ENCODE measurements at places on chromosomes 2 and 18.

- no peak for DNase-seq
Observed at GRCh38 chr18:42892181-42892580, 223.3 kb downstream of the RIT2 start.

GRCh38 chr2:48849770-48850169 lies 94.2 kb upstream of the LHCGR start:
- no peak for DNase-seq

DNA sequence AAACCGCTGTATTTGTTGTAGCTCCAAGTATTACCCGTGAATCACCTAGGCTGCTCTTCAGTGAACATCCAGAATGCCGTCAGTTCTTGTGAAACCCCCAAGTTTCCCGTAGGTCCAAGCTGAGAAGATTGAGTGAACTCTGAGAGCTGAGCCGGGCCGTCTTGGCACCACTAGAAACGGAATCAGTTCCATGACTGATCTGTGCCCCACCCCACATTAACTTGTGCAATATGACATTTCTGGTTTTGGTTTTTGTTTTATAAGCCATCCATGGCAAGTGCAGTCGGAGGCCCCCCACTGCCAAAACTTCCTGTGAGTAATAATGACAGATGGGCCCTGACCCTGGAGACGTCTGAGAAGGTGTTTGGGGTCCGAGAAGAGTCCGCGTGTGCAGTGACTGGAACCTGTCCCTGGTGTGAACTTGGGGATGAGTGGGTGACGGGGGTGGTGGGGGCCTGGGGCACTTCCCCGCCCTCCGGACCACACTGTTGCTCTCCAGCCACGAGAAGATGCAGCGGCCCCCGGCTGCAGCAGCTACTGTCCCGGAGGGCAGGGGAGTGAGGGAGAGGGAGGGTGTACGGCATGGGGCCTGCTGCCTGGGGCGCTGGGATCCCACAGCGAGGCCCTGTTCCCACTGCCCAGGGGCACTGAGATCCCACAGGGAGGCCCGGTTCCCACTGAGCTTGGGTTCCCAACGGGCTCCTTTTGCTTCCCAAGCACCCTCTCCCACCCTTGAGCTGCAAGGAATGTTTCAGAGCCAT lies 26.5 kb downstream of the NFATC1 start:
- no peak for DNase-seq

GRCh38 chr18:44518666-44519065 lies 162.0 kb upstream of the SETBP1 start:
- no peak for DNase-seq

GRCh38 chr18:56146565-56146964 lies 491.8 kb downstream of the TXNL1 start:
- DNase-seq = no peak

- peak; percentile 69 for DNase-seq
Observed at GRCh38 chr2:20573620-20574422, 77.1 kb downstream of the HS1BP3 start.

- no peak for DNase-seq
Observed at GRCh38 chr2:220904015-220904414, 668.1 kb downstream of the EPHA4 start.

- no peak for DNase-seq
Observed at GRCh38 chr2:46327627-46328026, 30.4 kb downstream of the EPAS1 start.

- no peak for DNase-seq
Observed at GRCh38 chr2:11082880-11083279, 72.4 kb upstream of the SLC66A3 start.

- DNase-seq = no peak
Observed at GRCh38 chr18:31740180-31740579, 20.5 kb downstream of the SLC25A52 start.

GRCh38 chr2:207974216-207974605 lies 51.1 kb downstream of the PLEKHM3 start:
- no peak for DNase-seq

DNA sequence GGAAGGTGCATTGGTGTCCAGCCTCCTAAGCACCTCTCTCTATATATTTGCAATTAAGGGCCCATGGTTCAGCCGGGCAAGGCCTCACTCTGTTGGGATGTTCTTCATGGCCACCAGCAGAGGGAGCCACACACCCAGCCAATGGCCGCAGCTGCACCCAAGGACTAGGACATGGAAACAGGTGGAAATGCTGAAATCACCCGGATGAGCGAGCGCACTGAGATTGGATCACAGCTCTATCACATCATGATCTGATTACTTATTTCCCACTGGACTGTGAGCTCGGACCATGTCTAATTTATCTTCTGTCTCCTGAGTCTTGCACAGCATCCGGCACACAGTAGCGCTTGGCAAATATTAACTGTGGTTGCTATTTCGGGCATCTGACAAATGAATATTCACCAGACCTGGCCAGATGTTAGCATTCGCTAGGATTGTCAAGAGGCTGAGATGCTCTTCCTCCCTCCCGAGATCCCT lies 31.2 kb downstream of the KIF3C start:
- DNase-seq = peak; percentile 86

GRCh38 chr2:38960609-38961320 lies 71.1 kb downstream of the ARHGEF33 start:
- no peak for DNase-seq

DNA sequence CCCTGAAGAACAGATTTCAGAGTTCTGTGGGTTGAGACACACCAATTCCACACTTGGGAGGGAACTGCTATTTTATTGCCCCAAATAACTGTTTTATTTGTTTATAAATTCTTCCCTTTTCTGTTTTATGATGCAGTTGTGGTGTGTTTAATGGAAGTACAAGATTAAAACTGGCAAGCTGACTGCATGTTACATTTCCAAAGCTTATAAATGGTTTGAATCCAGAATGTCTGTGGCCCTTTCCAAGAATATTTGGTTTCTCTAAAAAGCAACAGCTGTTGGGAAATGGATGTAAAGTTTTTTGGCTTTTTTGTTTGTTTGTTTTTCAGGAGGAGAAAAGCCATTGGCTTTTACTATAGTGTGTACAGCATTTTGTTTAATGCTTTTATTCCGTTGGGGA lies 234.5 kb downstream of the MTX2 start:
- no peak for DNase-seq

- DNase-seq = no peak
Observed at GRCh38 chr2:12490641-12491040, 226.1 kb upstream of the TRIB2 start.

DNA sequence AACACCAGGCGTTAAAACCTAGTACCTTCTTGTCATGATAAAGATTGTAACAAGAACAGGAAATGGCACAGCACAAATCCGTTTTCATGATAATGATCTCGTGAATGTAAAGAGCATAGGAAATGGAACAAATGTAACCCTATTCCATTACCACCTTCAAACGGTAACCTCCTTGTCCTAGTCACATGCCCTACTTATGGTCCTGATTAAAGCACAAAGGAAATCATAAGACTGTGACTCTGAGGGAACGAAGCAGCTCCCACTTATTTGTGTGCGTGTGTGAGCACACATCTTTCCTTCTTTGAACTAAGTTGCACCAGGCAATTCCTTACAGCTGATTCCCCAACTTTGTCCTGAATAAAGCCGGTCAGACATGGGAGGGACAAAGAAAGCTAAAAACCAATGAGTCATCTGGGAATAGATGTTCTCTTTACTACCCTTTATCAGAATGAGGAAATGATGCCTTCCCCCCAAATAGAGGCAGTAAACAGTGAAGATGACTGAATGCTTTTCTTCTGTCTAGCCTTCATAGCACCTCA lies 192.6 kb downstream of the IKZF2 start:
- no peak for DNase-seq

- no peak for DNase-seq
Observed at GRCh38 chr2:219269362-219270054, 9.7 kb upstream of the DNAJB2 start.

DNA sequence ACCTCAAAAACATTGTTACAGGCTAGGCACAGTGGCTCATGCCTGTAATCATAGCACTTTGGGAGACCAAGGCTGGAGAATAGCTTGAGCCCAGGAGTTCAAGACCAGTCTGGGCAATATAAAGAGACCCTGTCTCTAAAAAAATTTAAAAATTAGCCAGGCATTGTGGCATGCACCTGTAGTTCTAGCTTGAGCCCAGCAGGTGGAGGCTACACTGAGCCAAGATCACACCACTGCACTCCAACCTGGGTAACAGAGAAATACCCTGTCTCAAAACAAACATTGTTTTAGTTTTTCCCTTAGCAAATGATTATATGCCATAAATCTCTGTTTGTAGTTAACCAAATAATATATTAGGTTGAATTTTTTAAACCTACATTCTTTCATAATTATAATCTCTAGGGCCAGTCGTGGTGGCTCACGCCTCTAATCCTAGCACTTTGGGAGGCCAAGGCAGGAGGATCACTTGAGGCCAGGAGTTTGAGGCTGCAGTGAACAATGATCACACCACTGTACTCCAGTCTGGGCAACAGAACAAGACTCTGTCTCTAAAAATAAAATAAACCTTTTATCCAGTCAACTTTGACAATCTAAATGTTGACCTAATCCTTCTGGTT lies 13.3 kb upstream of the CYP20A1 start:
- no peak for DNase-seq

GRCh38 chr2:17470855-17471641 lies 47.2 kb downstream of the RAD51AP2 start:
- no peak for DNase-seq

- DNase-seq = no peak
Observed at GRCh38 chr2:229297247-229297646, 26.2 kb upstream of the PID1 start.

DNA sequence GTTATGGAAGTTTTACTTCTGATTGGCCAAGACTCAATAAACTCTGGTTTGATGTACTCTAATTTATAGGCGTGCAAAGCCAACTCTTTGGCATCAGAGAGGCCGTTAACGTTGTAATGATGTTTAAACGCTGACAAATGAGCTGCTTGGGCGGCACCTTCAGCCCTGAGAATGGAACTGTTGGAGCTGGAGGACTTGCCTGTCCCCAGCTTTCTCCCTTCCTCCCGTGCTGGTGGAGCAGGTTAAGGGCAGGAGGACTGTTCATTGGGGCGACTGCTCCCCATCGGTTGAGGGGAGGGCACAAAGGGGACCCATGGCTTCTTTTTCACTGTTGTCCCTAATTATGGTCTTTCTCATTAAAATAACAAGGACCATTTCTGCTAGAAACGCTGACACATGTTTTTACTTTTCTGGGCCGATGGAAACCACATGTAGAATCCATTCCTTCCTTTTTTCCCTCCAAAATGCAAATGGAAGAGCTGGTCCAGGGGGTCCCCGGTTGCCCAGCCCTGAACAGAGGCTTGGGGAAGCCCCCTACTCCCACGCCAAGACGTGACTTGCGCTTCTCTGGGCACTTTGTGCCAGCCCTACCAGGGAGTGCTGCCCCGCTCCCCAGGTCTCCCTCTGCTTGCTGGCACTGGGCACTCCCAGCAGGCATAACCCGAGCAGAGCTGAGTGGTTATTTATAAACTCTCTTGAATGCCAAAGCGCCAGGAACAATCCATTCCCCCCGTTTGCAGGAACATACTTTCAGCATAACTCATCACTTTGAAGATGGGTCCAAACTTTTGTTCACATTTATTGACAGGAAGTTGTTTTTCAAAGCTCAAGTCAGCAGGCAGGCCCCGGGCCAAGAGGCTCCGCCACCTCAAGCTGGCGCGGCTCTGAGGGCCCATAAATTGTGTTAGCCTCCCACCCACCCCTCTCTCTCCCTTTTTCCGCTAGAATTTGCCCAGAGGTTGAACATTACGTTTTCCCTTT lies 170.1 kb downstream of the ASB1 start:
- DNase-seq = peak; percentile 84

- DNase-seq = no peak
Observed at GRCh38 chr2:202290316-202290715, 24.8 kb downstream of the NOP58 start.

GRCh38 chr2:74155830-74156229 lies 8.1 kb upstream of the BOLA3 start:
- DNase-seq = no peak

- DNase-seq = no peak
Observed at GRCh38 chr2:18544171-18544570, 16.3 kb downstream of the RDH14 start.

- no peak for DNase-seq
Observed at GRCh38 chr2:236629961-236630872, 60.6 kb downstream of the ACKR3 start.

GRCh38 chr2:186575302-186575701 lies 14.6 kb upstream of the ITGAV start:
- DNase-seq = peak; percentile 99

DNA sequence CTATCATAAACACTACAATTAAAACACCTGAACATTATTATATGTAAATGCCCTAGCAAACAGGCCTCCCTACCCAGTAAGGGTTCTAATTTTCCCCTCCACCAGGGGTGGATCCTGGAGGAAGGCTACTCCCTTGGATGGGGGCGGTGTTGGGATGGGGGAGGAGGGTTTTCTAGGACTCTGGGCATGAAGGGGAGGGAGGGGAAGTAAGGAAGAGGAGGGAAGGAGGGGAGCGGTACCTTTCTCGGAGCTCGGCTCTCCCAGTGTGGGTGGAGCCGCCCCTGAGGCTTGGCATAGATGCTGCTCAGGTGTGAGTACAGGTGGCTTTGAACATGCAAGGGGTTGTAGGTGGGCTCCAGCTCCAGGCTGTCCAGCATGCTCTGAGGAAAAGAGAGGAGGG lies 5.4 kb downstream of the DOK1 start:
- DNase-seq = no peak

DNA sequence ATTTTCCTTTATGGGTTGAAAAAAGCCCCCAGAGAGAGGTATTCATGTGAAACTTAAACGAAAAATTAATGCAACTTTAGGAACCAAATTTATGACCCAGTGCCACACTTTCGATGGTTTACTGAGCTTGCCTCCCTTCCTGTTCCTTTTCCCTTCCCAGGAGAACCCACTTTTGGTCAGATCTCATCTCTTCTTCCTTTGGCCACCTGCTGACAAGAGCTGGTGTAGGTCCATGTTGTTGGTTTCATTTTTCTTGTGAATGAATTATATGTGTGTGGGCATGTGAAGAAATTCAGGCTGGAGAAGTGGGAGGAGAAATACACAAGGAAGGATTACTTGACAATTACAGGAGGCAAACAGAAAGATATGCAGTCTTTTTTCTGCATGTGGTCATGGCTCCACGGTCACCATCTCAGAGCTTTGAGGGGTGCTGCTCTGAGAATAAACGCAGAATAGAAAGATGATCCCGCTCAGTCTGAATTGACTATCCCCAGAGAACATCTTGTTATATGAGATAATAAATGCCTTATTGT lies 111.3 kb upstream of the TCF4 start:
- DNase-seq = no peak

- no peak for DNase-seq
Observed at GRCh38 chr2:37529830-37530415, 141.5 kb downstream of the CDC42EP3 start.

Data from glomerular endothelial cell (primary cell).